Liver (tissue), 10 donors: ENCODE measurements at places on chromosomes 3 and 15.

DNA sequence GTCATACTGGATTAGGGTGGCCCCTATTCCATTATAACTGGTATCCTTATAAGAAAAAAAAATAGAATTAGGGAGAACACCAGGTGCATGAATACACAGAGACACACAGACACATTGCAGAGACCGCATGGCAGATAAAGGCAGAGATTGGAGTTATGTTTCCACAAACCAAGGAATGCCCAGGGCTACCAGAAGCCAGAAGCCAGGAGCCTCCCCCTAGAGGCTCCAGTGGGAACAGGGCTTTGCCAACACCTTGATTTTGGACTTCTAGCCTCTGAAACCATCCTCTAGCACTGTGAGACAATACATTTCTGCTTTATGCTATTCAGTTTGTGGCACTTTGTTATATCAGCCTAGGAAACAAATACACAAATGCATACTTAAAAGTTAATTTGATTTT, 10.4 kb downstream of the GOLM2 start:
- DNase-seq, result no peak

- DNase-seq, result no peak
Measured at GRCh38 chr3:138023754-138024153, 13.8 kb downstream of the CLDN18 start.

- DNase-seq, result no peak
Measured at GRCh38 chr3:105430455-105430854, 63.7 kb downstream of the ALCAM start.

DNA sequence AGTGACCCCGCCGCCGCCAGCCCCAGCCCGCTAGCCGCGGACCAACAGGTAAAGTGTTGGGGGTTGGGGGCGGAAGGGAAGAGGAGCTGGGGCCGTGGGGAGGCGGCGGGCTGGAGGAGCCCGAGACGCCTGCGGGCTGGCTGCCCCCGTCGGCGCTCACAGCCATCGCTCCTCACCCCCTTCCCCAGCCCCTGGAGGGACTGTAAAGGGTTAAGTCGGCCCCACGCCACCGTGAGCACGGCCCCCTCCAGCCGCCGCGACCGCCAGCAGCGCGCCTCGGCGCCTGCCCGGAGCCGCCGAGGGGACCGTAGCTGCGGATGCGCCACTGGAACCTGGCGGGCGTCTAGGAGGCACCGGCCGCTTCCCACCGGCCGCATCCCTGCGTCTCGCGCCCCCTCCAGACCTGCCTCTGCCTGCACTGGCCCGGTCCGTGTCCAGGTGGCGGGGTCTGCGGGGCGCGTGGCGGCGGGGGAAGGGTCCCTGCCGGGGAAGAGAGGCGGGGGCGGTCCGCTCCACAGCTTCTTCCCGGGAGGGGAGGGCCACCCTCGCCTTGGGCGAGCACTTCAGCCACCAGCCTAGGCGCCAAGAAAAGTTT, 522 bp downstream of the MED12L start:
- peak; percentile 35 for DNase-seq

- DNase-seq, result peak; percentile 22
Measured at GRCh38 chr15:68384451-68385239, 47.3 kb downstream of the ITGA11 start.

DNA sequence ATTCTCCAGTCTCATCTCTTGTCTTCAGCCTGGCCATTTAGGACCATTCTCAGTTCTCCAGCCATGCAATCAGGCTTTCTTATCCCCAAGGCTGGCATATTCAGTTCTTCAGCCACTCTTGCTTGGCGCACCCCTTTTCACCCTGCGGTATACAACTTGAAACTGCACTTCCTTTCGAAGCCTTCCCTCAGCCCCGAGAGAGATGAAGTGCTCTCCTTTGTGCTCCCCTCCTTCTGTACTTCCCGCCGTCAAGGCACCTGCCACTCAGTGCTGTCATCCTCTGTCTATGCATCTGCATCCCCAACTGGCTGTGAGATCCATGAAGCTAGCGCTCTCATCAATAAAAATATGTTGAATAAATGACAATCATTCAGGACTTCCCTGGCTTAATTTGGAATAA, 45.7 kb downstream of the MORC1 start:
- DNase-seq, result no peak

- no peak for DNase-seq
Measured at GRCh38 chr15:94965593-94965992, 734.2 kb downstream of the MCTP2 start.
